ENCODE measurements at places on chromosomes 3 and 15.
A peak's percentile ranks its signal among the peaks of the same experiment; 100 is the strongest.

DNA sequence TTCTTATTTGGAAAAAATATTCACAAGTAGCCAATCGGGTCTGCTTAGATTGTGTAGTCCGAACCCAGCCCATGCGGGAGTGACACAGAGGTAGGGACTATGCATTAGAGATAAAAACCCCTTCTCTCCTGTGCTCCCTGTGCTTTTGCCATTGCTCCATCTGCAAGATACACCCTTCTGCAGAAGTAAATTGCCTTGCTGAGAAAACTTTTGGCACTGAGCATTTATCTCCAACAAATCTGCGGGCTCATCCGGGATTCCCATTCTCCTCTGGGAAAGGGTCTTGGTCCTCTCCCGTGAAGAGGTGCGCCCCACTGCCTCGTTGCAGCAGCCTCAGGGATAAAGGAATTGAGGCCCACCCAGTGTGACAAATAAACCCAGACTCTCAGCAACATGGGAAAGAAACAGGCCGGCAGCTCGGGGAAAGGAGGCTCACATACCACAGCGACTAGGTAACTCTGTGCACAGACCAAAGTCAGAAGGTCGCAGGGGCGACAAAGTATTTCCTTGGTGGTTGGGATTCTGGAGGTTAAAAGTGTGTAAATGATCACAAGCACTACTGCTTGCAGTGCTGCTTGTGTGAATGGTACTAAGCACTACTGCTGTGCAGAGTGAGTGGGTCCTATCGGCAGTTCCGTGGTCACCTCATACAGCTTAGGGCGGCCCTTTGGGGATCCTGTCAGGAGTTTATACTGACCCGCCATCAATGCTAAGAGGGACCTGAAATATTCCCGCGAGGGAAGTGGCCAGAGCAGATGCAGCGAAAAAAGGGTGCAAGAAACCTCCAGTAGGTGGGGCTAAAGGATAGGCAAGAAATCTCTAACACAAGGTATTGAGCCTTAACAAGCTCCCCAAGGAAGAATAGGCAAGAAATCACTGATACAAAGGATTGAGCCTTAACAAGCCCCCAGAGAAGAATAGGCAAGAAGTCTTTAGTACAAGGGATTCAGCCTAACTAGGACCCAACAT lies 54.3 kb downstream of the GSK3B start:
- no peak for DNase-seq

GRCh38 chr3:197597335-197597734 lies 41.6 kb upstream of the BDH1 start:
- no peak for DNase-seq

DNA sequence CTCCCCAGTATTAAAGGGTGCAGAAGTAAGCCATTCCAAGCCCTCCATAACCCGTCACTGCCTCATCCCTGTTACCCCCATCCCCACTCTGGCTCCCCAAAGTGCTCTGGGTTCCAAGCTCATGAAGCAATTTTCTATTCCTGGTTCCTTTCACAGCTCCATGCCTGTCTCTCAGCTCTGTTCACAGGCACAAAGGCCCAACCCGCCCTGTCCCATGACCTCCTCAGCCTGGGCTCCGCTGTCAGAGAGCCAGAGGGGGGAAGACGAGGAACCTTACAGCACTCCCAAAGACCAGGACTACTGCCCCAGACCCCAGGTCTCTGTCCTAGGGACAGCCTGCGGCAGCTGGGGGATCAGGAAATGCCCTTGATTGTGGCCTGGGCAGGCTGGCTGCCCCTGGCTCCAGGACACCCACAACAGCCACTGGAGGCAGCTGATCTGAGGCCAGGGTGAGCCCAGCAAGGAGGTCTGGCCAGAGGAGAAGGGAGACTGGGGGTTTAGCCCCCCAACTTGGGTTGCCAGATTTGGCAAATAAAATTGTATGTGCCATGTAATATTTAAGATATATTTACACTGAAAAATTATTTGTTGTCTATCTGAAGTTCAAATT lies 43.2 kb upstream of the LINGO1 start:
- no peak for DNase-seq

DNA sequence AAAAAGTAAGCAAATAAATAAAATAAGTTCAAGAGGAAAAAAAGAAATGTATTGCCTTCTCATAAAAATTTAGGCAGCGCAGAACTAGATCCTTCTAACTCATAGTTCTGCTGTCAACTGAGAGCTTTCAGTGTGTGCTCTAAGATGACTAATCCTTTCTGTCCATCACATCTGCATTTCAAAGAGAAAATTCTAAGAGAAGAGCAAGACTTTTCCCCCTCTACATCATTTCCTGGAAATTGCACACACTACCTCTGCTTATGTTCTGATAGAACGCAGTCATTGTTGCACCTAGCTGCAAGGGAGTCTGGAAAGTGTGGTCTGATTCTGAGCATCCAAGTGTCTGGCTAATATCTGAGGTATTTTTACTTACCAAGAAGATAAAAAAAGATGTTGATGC lies 39.6 kb upstream of the SLCO3A1 start:
- DNase-seq: no peak

DNA sequence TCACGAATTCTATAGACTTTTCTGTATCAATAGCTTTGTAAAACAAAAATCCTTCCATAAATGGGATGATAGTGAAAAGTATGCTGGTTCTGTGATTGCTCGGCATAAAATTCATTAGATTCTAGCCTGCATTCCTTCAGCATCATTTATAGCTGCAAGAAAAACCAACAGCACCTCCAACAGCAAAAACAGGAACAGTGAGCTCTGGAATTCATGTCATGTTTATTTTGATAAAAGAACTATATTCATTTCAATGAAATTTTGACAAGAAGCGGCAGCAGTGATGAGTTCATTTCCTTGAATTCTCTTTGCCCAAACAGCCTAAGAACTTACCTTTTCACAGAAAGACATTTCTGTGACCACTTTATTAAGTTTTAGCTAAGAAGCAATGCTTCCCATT lies 515.2 kb upstream of the CCDC54 start:
- no peak for DNase-seq

- no peak for DNase-seq
These were observed 62.4 kb upstream of the GOLGA6B start for GRCh38 chr15:72592097-72592496.

DNA sequence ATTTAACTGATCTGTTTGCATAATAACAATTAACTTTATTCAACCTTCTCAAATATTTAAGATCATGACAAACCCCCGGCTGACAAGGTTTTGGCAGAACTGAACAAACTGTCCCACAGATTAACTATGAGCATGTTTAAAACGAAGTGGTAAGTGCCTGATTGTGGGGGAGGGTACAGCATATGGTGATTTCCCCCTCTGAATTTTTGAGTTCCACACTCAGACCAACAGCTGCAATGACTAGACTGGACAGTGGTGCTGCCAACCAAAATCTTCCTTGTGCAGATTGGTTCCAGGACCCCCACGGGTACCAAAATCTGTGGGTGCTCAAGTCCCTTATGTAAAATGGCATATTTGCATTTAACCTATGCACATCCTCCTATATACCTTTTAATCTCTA lies 449.5 kb downstream of the SHQ1 start:
- DNase-seq: no peak

- DNase-seq: no peak
These were observed 276.6 kb downstream of the UACA start for GRCh38 chr15:70486451-70487386.

GRCh38 chr3:14770591-14770990 lies 48.2 kb upstream of the FGD5 start:
- DNase-seq: peak; percentile 26

DNA sequence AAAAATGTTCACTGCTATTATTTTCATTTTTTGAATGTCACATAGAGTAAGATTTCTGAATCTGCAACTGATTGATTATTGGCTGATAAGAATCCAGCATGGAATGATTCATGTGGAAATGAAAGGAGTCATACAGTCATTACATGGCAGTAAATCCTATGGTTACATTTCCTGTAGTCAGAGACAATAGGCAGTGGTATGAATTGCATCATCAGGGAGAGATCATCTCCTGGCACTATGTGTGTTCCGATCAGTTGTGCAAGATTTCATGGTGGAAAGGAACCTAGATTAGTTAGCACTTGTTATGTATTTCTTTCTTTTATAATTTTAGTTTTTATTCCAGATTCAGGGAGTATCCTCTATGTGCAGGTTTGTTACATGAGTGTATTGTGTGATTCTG lies 38.8 kb downstream of the SLC12A1 start:
- no peak for DNase-seq

DNA sequence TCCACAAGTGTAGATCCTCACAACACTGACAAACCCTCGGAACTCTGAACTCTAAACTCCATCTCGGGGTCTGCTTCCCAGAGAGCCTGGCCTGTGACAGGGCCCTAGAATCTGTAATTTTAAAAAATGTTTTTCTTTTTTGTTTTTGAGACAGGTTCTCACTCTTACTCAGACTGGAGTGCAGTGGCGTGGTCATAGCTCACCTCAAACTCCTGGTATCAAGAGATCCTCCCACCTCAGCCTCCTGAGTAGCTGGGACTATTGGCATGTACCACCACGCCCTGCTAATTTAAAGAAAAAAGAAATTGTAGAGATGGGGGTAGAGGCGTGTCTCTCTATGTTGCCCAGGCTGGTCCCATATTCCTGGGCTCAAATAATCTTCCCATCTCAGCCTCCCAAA lies 26.2 kb downstream of the CRABP1 start:
- DNase-seq: no peak

GRCh38 chr3:4841776-4842440 lies 137.3 kb upstream of the BHLHE40 start:
- no peak for DNase-seq

DNA sequence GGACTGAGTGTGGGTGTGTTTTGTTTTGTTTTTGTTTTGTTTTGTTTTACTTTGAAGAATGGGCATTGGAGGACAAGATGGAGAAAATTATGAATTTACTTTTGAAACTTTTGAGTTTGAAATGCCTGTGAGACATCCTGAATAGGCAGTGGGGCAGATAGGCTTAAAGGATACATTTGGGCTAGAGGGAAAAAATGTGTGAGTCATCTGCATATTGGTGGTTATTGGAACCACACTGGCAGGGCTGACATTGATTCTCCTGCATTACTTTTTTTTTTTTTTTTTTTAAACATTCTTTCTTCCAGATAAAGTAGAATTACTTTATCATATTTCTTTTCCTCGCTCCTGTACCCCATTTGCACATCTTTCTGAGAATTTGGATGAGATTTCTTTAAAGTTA lies 56.1 kb downstream of the CALML4 start:
- no peak for DNase-seq

GRCh38 chr15:92880796-92881195 lies 19.3 kb upstream of the CHD2 start:
- no peak for DNase-seq

GRCh38 chr3:77186728-77187127 lies 146.8 kb downstream of the ROBO2 start:
- no peak for DNase-seq

DNA sequence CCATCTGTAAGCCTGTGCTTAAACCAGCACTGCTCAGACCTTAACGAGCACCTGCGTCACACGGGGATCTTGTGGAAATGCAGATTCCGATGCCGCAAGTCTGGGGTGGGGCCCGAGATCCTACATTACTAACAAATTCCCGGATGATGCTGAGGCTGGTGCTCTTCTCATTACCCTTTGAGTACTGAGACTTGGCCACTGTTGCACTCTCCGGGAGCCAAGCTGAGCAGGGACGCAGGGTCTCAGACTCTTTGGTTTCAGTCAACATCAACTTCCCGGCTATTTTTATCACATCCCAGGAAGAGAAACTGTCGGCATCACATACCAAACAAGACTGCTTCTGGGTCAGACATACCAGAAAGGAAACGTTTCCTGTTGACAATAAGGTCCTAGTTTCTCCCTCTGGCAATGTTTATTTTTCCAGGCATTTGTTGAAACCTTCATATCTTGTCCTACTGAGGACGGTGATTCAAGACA lies 276.6 kb downstream of the SHQ1 start:
- DNase-seq: no peak

DNA sequence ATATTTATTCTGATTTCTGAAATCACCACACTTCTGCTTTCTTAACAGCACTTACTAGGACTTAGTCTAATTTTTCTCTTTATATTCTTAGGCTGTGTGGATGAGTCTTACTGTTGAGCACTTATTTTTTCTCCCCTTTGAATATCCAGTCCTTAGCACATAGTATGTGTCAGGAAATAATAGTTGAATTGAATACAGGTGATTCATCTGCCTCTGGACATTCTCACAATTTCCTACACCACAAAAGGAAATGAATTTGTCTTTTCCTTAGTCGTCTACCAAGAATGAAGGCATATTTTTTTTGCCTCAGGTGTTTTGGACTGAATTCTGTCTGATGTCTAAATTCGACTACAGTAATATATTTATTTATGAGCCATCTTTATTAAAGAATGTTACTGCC lies 204.2 kb downstream of the GHSR start:
- DNase-seq: no peak

GRCh38 chr3:108488631-108489030 lies 21.8 kb downstream of the MYH15 start:
- DNase-seq: no peak

DNA sequence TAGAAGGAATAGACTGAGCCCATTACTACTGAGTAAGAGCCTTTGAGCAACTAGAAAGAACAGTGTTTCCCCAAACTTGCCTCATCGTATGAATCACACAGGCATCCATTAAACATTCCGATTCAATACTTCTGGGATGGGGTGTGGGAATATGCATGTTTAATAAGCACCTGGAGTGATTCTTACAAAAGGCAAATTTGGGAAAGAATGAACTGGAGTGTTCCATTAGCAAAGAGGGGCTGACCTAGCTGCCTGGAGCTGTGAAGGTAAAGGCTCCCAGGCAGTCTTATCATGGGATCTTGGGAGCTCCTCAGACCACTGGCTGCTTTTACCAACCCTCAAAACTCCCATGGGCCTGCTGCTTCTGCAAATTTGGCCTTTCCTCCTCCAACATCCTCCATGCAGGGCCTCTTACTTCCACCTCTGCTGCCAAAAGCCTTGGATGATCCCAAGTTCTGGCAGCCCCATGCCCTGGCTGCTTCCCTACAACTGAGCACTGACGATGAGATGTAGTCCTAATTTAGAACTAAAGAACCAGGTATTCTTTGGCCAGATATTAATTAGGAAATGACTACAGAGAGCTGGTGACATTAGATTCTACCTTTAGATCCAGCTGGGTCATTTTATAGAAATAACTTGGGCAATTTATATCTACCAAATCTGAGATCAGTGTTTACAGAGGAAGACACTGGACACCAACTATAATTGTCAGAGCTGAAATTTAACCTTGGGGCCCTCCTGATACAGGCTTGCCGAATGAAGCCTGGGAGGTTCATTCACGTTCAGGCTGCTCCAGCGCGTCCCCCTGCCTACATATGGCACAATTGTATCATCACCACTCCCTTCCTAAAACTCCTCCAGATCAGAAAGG lies 11.2 kb upstream of the HOMER2 start:
- DNase-seq: no peak

Data from mesothelial cell of epicardium (in vitro differentiated cells).